Prostate gland (tissue), 2 donors: ENCODE measurements at places on chromosomes 16 and 17. TPM values are rescaled to one million over a fixed set of nuclear protein-coding genes. Genes with fewer than 3 reads are reported as not detected.
A peak's percentile ranks its signal among the peaks of the same experiment; 100 is the strongest.

GRCh38 chr17:81915331-81915730, 2.6 kb downstream of the SIRT7 start:
- DNase-seq: no peak

DNA sequence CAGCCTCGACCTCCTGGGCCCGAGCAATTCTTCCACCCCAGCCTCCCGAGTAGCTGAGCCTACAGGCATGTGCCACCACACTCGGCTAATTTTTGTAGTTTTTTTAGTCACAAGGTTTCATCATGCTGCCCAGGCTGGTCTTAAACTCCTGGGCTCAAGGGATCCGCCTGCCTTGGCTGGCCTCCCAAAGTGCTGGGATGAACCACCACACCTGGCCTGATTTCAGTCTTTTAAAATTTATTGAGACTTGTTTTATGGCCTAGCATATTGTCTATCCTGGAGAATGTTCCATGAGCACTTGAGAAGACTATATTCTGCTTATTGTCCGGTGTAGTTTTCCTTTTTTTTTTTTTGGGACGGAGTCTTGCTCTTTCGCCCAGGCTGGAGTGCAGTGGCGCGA, 18.5 kb downstream of the DNAI2 start:
- peak; percentile 65 for DNase-seq

DNA sequence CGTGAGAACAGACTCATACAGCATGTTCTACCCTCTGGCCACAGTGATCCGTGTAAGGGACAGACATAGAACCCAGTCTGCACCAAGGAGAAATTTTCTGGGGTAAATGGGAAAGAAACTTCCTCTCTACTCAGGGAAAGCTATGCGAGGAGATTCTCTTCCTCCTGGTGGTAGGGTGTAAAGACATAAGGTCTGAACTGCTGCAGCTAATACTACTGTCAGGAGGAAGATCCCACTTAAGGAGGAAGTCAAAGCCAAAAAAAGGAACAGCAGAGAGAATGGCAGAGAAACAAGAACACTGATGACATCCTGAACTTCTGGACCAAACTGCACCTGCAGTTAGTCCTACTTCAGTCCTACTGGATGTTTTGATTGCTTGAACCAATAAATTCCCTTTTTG, 7.1 kb upstream of the TM4SF5 start:
- DNase-seq: no peak

DNA sequence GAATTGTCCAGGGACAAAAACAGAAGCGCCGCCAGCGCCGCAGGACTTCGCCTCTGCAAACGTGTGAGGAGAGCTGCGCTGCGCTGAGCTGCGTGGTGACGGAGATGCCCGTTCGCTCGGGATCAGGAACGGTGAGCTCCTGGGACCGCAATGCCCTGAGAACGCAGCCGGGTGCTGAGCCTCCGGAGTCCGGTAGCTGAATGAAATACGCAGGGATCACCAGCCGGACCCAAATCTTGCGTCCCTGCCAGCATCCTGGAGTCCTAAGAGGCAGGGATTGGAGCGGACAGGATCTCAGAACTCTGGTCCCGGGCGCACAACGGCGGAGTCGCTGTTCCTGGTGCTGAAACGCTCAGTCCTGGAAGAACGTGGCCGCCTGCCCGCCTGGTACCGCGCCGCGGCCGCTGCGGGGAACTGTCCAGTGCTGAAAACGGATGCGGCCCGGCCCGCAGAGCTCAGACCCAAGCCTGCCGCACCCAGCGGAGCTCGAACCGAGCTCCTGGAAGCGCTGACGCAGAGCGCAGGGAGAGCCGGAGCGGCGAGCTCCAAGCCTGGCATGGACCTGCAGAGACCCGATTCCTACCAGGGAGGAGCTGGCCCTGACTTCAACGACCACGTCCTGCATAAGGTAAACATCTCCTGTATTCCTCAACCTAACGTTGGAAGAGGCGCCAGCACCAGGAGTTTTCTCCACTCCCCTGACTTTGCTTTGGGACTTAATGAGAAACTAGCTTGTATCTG, 41.5 kb downstream of the CD300LF start:
- peak; percentile 56 for DNase-seq

CIITA gene
- 16.0 TPM for total RNA-seq

GRCh38 chr17:27776882-27777624, 23.3 kb downstream of the NOS2 start:
- DNase-seq: no peak

SLC9A5 gene
- 0.27 TPM for total RNA-seq

SLC38A8 gene
- not detected for total RNA-seq

GRCh38 chr17:79607940-79608623, 2.8 kb downstream of the RBFOX3 start:
- no peak for DNase-seq

GRCh38 chr16:2455081-2455845, 4.6 kb upstream of the TEDC2 start:
- no peak for DNase-seq

GRCh38 chr17:1532836-1533602, 16.6 kb upstream of the INPP5K start:
- no peak for DNase-seq

DNA sequence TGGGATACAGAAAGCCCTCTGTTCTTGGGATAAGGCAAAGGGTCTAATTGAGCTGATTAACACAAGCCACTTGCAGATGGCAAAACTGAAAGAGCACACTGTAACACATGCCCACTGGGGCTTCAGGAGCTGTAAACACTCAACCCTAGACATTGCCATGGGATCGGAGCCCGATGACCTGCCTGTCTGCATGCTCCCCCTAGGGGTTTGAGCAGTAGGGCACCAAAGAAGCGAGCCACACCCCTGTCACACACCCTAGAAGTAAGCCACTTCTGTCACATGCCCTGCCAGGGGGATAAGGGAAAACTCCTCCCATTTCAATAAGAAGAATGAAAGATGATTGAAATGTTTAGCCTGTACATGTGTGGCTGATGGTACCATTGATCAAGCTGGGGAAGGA, 81.3 kb upstream of the IRX6 start:
- DNase-seq: no peak

- DNase-seq: no peak
Measured at GRCh38 chr16:23754594-23755483, at the start of gene CHP2. TSS of gene CHP2 (plus strand) at chr16:23755026. CDS start at chr16:23755050, 24 bp downstream.

TBC1D28 gene
- not detected for total RNA-seq

LRRC37A2 gene
- total RNA-seq: 18.2 TPM

- DNase-seq: no peak
Measured at GRCh38 chr17:64327201-64327930, 63.3 kb downstream of the PECAM1 start.

GRCh38 chr17:28334666-28335200, 539 bp downstream of the IFT20 start:
- no peak for DNase-seq

DNA sequence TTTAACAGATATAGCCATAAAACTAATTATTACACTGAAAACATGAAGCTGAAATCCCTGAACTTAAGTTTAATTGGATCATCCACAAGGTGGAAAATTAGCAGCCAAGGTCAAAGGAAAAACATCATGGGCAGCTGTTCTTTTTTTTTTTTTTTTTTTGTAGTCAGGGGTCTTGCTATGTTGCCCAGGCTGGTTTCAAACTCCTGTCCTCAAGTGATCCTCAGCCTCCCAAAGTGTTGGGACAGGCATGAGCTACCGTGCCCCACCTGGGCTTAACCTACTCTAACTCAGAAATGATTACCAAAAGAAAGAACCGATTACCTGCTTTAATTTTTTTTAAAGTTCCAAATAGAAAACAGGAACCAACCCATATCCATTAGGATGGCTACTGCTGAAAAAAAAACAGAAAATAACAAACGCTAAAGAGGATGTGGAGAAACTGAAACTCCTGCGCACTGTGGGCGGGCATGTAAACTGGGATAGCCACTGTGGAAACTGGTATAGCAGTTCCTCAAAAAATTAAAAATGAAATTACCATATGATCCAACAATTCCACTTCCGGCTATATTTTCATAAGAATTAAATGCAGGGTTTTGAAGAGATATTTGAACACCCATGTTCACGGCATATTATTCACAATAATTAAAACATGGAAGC, 8.6 kb downstream of the CMC2 start:
- DNase-seq: no peak

BAHCC1 gene
- 11.4 TPM for total RNA-seq

DNA sequence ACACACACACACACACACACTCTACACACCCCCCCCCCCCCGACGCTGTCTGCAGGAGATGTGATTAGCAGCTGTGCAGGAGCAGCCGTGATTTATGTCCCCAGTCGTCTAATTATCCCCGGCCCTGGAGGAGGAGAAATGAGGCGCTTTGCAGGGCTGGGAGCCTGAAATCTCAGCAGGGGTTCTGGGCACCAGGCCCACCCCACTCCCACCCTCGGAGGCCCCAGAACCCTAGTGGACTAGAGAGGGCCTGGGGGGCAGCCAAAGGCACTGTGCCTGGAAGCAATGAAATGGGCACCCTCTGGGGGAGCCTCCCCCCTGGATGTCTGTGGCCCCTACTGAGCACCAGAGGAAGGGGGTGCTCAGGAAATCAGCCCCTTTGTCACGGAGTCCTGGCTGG, 134.2 kb upstream of the CIBAR2 start:
- no peak for DNase-seq

SOST gene
- total RNA-seq: 0.18 TPM

- peak; percentile 42 for DNase-seq
Measured at GRCh38 chr17:721540-721937, 6.9 kb upstream of the VPS53 start.

C16orf92 gene
- not detected for total RNA-seq

EXOC3L1 gene
- total RNA-seq: 8.2 TPM

DNA sequence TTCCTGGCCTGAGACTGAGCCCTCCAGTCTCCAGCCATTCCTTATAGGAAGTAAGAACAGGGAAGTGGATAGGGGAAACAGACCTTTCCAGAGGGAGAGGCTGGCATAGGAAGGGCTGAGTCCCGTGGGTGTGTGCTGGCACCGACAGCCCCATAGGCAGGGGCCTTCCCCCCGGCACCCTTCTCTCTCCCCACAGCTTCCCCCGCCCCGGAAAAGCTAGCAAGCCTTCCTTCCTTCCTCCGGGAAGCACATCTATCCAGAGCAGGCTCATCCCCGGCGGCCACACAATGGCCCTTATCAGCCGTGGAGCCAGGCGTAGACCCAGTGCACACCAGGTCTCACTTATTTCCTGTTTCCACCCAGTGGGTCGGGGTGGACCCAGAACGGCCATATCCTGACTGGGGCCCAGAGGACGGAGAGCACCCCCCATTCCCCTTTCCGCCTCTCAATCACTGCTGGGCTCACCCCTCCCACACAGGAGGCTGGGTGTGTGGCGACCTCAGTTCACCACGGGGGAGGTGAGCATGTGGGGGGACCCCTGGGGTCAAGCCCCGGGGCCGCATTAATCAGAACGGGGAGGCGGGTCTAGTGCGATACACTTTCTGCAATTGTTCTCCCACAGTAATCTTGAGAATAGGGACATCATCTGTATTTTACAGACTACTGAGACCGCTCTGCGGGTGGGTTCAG, 950 bp upstream of the MYO1C start:
- DNase-seq: no peak

GRCh38 chr17:41403404-41404023, 6.1 kb upstream of the KRT31 start:
- DNase-seq: no peak

DNA sequence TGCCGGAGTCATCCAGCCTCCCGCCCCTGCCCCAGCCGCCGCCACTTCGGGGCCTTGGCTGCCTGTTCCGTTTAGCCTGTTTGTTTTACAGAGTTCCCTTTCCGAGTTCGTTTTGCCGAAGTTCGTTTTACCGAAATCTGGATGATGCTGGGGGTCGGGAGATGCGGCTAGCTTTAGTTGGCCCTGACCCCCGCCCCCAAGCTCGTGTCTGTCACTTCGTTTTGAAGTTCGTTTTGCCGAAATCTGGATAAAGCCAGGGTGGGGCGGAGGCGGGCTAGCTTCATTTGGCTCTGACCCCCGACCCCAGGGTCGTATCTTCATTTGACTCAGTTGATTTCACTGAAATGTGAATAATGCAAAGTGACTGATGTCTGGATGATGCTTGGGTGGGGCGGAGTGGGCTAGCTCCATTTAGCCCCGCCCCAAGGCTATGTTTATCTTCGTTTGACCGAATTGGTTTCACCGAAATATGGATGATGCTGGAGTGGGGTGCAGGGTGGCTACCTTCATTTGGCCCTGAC, 591 bp downstream of the PSMD7 start:
- DNase-seq: peak; percentile 8
